ENCODE measurements at places on chromosomes 13 and 19. TPM values are rescaled to one million over a fixed set of nuclear protein-coding genes. Genes with fewer than 3 reads are reported as not detected.

DNA sequence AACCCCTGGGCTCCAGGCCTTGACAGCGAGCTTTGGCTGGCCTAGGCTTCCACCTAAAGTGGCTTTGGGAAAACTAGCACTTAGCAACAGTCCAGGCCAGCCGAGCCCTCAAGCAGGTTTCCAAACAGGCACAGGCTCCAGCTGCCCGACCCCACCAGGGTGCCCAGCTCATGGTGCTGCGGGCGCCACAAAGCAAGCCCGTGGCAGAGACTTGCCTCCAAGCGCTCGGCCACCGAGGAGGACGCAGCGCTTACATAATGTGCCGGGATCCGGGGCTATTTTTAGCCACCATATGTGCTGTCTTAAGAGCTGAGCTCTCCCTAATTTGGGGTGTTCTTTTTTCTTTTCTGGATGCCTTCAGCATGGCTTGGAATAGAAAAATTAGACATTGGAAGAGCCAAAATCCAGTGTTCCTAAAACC, 56.1 kb upstream of the F7 start:
- DNase-seq = no peak

SIGLEC8 gene
- not detected for total RNA-seq

GRCh38 chr13:44690376-44690775, 114.2 kb upstream of the TSC22D1 start:
- no peak for DNase-seq

GRCh38 chr13:108785844-108786243, 156.4 kb downstream of the MYO16 start:
- no peak for DNase-seq
